A673 (cell line): ENCODE measurements at places on chromosomes 6 and 20. TPM values are rescaled to one million over a fixed set of nuclear protein-coding genes. Genes with fewer than 3 reads are reported as not detected.

DNA sequence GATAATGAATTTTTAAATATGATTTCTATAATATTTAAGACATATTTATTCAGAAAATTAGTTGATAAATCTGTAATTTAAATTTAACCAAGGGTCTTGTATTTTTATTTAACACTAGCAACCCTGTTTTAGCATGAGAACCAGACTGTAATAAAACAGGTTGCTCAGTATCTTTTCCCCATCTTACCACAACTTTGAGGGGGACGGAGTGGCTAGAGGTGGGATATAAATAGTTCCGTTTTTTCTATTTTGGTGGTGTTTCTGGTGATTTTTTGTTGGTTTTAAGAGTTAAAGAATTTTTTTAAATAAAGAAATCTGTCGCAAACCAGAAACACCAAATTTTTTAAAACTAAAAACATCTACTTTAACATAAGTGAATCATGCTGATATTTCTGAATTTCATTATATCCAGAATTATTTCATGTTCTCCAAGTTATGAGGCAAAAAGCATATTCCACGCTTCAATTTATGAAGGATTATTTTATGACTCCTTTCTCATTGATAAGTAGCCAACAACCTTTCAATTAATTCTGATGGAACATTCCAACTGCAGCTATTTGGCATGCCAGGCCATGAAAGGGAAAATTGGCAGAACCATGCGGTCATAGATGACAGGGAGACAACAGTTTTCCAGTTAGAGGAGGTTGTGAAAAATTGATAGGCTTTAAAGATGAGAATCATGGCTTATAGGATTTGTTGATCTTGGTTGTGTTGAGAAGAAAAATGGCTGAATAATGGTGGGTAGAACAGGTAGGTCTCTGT lies 151.9 kb upstream of the CARMIL1 start:
- H3K4me3 ChIP-seq, result no peak overlapping the region
- no peak for DNase-seq
- H3K4me1 ChIP-seq, result no peaks in the 10 kb centered on the region
- H3K36me3 ChIP-seq, result no peaks in the 10 kb centered on the region
- H3K27me3 ChIP-seq, result no peaks in the 10 kb centered on the region
- H3K27ac ChIP-seq, result no peak overlapping the region

DNA sequence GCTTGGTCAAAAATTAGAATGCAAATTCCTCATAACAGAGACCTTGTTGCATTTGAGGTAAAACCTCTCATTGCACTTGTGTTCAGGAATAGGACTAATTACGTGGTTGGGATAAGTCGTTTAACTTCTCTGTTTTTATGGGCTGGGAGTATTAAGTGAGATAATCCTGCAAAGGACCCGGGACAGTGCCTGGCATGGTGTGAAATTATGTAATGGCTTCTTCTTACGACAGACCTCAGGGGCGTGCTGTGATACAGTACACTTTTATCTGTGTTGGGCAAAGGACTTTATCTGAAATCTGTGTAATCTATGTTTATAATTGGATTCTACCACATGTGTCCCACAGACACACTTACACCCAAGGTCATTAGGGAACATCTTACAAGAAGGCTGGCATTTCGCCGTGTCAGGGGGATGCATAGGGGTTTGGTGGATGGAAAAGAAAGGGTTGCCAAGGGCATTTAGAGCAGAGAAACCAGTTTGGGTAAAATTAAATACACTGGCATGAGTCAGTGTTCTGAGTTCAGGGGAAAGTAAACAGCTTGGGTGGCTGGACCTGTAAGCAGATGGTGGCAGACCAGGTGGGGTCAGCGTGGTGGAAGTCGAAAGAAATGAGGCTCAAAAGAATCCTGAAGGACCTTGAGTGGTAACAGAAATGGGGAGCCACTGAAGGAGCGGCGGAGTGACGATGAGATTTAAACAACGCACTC lies 17.2 kb upstream of the RTF2 start:
- no peak overlapping the region for H3K4me3 ChIP-seq
- H3K36me3 ChIP-seq, result no peaks in the 10 kb centered on the region
- H3K4me1 ChIP-seq, result no peaks in the 10 kb centered on the region
- no peaks in the 10 kb centered on the region for H3K27me3 ChIP-seq

GRCh38 chr20:19812056-19812455 lies 54.0 kb downstream of the RIN2 start:
- H3K27ac ChIP-seq, result no peak overlapping the region
- no peaks in the 10 kb centered on the region for H3K27me3 ChIP-seq
- no peak overlapping the region for H3K4me3 ChIP-seq

Gene TMC2
- not detected in 2 replicates for total RNA-seq
